ENCODE measurements at places on chromosomes 2 and 18.

DNA sequence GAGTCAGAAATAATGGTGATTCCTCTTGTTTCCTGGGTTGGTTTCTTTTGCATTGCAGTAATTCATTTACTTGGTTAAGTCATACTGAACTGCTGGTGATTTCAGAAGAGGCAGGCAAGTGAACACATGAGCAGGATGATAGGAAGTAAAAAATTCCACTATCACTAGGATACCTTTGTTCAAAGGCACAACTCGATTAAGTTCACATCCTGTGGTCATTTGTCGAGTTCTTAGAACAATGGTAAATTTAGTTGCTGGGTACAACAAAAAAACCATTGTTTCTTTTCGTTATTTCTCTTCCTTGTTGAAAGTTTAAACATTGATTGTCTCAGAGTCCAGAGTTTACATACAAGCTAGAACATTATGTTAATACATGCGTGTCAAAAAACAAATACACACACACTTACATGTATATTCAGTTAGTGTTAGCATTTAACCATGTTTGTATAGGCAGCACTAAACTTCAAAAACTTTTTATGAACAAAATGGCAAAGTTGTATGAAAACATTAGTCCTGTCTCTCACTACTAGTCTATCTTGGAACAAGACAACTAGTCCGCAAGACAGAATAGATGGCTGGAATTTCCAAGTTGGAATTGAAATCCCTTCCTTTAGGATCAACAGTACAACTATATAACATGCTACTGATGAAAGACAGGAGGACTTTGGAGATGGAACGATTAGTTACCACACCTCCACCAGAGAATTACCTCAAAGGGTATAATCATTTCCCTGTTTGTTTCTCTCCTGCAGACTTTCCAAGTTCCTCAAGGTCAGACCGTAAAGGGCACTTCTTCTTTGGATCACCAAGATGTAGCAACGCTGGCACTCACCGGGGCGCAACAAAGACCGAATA is 26.2 kb downstream of the STK39 start:
- no peak for DNase-seq

GRCh38 chr2:192773044-192773443 is 578.3 kb upstream of the TMEFF2 start:
- DNase-seq, result no peak

GRCh38 chr2:161017780-161018470 is 142.3 kb upstream of the TANK start:
- no peak for DNase-seq

- no peak for DNase-seq
These were observed 92.9 kb downstream of the FMNL2 start for GRCh38 chr2:152427902-152428301.

DNA sequence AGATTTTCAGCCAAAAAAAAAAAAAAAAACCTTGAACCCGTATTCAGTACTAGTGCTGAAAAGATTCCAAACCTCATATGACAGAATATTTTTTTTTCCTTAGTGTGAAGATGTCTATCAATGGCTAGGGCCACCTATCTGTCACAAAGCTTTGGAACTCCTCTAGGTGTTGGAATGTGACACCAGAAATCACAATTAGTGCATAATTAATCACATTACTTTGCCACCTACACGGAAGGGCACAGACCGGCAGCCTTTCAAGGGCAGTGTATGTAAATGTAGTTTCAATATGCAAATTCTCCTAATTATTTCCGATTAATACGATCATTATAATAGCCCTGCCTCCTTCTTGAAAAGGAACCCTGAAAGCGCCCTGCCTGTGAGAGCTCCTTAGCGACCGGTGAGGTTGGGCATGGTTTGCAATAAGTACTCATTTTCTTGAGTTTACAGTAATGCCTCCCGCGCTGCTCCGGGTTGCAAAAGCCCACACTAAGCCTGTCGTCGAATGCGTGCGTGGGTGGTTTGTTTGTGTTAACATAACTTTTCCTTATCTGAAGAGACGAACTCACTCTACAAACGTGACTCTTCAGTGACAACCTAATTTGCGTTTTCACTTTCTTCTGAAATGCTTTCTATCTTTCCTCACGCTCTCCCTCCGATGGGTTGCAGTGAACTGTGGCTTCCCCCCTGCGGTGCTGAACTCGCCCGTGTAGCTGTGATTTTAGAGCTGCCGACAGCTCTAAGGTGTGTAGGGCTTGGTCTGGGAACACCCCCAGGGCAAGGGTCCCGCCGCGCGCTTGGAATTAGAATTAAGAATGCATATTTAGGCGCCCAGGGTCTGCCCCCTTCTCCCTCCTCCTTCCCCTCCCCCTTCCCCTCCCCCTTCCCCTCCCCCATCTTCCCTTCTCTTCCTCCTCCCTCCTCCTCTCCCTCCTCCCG is 765 bp upstream of the ID2 start:
- DNase-seq, result peak; percentile 64

DNA sequence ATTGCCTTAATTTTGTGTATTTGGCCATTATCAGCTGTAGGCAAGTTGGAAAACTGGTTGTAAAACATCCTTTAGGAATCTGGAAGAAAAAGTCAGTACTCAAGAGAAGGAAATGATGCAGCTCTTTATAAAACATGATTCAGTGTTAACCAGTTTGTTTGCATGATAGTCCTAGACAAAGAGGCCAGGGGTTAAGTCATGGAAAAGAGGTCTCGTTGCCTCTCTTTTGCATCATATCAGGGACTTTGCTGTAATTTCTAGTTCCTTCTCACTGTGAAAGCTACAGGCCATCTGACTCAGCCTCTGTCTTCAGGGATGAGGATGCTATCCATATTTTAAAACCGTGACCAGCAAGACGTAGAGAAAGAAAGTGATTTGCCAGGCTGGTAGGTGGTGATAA is 38.0 kb downstream of the NPAS2 start:
- no peak for DNase-seq

DNA sequence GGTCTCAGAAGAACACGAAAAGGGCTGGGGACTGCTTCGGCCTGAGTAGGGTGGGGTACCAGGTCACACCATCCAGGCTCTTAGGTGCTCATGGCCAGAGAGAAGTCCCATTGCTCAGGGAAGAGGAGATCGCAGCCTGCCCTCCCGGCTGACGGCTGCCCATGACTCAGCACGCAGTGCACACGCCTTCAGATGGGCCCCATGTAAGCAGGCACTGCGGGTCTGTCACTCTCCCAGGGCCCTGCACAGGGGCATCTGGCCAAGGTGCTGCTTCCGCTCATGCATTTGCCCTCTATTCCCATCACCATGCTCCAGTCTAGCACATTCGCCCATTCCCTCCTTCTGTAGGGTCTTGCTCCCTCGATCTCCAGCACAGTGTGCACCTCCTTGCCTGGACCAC is 34.7 kb downstream of the SFXN5 start:
- no peak for DNase-seq

DNA sequence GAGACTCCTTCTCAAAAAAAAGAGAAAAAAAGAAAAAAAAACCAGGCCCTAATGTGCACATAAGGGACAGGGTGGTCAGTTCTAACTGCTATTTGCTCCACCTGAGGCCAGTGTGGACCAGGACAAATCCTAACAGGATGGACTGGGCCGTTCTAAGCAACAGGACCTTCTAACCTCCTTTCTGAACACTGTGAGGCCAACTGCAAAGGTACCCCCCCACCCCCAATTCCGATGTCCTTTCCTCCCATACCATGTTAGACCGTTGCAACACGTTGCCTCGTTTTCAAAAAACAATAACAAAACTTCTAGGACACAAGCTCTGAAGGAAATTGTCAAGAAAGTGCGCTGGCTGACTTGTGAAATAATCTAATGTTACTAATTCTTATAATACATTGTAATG is 1.2 kb downstream of the THAP4 start:
- no peak for DNase-seq

DNA sequence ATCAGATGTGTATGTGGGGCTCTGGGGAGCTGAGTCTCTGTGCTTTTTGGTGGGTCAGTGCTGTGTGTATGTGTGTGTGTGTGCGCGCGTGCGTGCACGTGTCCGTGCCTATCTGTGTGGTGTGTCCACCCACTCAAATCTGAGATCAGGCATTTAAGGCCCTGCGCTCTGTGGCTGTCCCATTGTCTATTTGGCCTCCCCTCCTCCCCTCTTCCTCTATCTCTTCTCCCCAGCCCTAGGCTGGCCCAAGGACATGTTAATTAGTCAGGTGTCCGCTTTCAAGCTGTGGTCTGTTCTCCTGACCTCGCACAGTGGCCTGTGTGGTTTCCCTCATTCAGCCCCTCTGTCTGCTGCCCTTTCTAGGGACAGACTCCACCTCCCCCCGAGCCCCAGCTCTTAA is 136.4 kb downstream of the DYSF start:
- DNase-seq, result no peak

DNA sequence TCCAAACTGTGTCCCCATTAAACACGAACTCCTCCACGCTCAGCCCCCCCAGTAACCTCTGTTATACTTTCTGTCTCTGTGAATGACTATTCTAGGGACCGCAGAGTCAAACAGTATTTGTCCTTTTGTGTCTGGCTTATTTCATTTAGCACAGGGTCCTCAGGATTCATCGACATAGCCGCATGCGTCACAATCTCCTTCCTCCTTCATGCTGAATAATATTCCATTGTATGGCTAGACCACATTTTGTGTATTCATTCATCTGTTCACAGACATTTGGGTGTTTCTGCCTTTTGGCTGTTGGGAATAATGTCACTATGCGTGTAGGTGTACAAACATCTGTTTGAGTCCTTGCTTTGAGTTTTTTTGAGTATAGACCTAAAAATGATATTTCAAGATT is 80.9 kb downstream of the SH3RF3 start:
- DNase-seq, result no peak

GRCh38 chr2:12302140-12302539 is 414.6 kb upstream of the TRIB2 start:
- peak; percentile 44 for DNase-seq

- DNase-seq, result no peak
These were observed 886.3 kb downstream of the SLC4A3 start for GRCh38 chr2:220513573-220514288.

GRCh38 chr2:120315367-120316033 is 30.4 kb upstream of the INHBB start:
- DNase-seq, result no peak

DNA sequence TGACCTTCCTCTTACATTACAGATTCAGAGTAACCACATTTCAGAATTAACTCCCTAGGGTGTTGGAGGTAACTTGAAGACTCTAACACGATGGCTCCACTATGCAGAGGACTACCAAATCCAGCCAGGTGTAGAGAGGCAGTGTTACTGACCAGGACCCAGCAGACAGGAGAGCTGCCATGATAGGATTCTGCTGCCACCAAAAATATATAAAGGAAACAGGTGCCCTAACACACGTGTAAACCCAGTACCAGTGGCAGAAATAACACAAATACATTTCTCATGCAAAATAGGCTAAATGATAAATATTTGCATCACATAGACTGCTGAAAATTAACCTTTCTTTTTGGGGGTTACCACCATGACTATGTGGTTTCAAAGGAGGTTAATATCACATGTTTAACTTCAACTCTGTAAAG is 7.0 kb downstream of the ZBTB14 start:
- no peak for DNase-seq

DNA sequence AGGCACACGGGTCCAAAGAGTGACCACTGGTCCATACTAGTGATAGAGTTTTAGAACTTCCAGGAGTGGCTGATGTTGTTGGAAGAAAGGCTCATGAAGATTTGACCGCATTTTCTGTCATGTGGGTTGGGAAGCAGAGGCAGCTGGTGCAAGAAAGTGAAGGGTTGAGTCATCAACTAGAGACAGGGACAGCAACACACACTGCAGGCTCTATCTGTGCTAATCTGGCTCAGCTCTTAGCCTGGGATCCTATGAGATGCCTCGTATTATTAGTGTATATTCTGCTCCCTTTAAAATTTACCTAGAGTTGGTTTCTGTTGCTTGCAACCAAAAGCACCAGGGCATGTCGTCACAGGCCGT is 2.5 kb upstream of the SH3RF3 start:
- DNase-seq, result no peak

GRCh38 chr2:45946023-45946422 is 294.5 kb downstream of the PRKCE start:
- no peak for DNase-seq

GRCh38 chr18:13281406-13281805 is 62.8 kb downstream of the LDLRAD4 start:
- no peak for DNase-seq

GRCh38 chr2:65413106-65413505 is 19.3 kb downstream of the SPRED2 start:
- no peak for DNase-seq
